Mesenteric fat pad (tissue), 1 donor: ENCODE measurements at places on chromosomes 2 and 18. TPM values are rescaled to one million over a fixed set of nuclear protein-coding genes. Genes with fewer than 3 reads are reported as not detected.

GRCh38 chr2:232323328-232323650 lies 55.3 kb upstream of the ALPP start:
- no peak for DNase-seq

TRIB2 gene
- 43.8 TPM for total RNA-seq

DNA sequence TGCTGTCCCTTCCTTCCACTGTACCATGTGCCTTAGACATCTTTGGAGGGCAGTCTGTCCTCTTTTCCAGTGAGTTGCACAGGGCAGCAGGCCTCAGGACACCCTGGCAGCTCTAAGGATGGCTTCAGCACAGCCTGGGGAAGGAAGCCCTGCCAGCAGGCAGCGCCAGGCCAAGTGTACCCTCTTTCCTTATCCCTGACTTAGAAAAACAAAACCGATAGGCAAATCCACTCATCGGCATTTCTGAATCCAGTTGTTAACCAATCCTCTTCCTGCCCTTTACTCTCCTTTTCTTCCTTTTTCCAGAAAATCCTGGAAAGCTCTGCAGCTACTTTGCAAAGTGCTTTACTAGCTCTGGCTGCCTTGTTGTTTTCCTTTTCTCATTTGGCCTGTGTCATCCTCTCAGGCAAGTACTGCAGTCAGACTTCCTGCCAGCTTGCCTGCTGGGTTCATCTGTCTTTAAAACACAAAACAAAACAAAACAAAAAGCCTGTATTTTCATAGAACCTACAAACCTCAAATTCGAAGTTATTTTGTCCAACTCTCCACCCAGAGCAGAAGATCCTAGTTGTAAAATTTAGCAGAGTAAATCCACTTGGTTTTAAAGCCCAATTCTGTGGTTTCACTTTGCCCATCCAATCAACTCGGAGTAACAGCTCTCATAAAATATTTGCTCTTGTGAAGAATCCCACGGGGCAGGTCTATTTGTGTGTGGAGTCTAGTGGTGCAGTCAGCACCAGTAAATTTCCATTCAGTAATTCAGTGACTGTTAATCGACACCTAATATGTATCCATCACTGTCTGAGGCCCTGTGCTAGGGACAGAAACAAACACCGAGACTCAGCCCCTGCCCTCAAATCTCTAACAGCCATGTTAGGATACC lies 45.2 kb downstream of the PCBP1 start:
- no peak for DNase-seq

DNA sequence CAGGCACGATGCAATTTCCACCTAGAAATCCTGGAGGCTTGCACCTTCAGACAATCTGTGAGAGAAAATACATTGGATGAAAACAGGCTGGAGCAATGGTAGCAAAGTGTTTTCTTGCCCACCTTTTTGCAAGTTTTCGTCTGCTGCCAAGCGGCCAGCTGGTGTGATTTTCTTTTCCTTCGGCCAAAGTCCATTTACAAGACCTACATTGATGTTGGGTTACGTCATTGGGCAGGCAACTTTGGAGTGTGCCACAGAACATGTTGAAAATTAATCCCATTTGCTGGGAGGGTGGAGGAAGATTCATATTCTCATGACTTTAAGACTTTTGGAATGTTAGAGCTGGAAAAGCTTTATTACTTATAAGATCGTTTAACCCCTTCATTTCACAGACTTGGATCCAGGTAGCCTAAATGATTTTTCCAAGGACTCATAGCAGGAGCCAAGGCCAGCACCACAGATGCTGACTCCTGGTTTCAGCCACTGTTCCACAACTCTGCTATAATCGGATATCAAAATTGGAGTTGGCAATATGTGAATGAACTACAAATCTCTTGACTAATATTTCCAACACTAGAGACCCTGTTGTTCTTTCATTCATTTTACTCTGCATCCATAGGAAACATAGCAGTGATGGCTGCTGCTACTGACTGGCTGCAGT lies 352.1 kb downstream of the RND3 start:
- no peak for DNase-seq

- DNase-seq = no peak
Observed at GRCh38 chr2:239106966-239107365, 259.1 kb downstream of the TWIST2 start.

DNA sequence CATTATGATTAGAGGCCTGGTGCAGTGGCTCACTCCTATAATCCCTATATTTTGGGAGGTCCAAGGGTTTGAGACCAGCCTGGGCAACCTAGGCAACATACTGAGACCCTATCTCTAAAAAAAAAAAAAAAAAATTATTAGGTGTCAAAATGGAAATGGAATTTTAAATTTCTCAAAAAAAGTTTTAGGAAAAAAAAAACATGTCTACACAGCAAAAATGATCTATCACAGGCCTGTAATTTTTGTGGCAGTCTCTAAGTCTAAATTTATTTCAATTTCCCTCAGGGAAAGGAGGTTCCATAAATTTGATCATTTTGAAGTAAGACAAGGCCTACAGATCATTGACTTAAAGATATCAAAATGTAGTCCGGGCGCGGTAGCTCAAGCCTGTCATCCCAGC lies 16.3 kb downstream of the MRPL44 start:
- DNase-seq = no peak

GRCh38 chr18:75010278-75010677 lies 198.7 kb downstream of the PTGR3 start:
- DNase-seq = no peak

- no peak for DNase-seq
Observed at GRCh38 chr2:119240311-119241204, 16.9 kb downstream of the STEAP3 start.

DNA sequence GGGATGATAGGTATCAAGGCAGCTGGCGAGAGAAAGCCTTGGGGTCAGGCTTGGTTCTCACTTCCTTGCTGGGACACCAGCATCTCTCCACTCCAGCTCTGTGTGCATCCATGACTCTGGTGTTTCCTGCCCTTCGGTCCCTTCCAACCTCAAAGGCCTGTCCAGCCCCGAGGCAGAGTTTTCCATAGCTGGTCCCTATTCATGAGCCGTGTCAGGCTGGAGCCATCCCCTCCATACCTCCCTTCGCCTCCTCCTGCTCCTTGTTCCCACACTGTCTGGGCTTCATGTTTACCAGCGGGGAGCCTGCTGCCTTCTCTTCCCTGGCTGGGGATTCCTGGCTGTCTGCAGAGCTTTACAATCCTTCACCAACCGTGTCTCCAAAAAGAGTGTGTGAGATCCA lies 51.2 kb downstream of the DYSF start:
- peak; percentile 57 for DNase-seq

DNA sequence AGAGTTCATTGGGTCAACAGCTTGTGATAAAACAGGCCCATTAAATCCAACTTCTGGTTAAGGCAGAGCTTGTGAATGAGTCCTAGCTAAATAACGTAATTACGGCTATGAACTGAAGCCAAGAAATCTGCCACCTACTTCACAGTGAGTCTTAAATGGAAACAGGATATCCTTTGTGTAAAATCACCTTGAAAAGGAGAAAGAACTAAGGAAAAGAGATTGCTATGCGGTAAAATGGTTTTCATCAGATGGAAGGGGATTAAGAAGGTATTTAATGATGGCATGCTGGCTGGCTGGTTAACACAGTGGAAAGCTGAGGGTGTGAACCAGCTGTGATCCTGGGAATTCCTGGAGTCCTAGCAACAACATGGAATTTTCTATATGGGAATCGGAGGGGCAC lies 156.6 kb downstream of the DOK6 start:
- DNase-seq = no peak

DNA sequence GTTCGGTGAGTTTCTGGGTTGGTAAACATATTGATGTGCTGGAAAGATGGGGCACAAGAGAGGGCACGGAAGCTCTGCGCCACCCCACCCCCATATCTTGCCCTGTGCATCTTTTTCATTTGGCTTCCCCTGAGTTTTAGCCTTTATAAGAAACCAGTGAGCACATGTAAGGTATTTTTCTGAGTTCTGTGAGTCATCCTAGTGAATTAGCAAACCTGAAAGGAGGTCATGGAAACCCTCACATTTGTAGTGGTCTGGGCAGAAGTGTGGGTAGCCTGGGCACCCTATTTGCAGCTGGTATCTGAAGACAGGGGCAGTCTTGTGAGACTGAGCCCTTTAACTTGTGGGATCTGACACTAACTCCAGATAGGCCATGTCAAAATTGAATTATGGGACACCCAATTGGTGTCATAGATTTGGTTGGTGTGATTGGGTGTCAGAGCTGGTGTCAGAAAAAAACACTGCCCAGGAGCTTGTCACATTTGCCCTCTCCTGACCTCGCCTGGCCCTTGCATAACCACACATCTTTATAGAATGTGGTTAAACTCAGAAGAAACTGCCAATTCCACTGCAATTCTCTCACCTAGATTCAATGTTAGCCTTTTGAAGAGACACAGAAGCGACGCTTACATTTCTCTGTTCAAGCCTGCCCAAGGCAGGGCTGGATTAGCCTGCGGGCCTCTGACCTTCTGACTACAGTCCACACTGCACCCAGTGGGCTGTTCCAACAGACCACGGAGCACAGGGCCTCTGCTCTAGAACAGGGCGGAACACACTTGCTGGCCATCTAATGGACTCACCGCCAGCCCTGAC lies 12.0 kb upstream of the GALM start:
- DNase-seq = no peak

MAP4K3 gene
- 50.1 TPM for total RNA-seq

GRCh38 chr18:38756436-38756835 lies 1190.8 kb upstream of the CELF4 start:
- no peak for DNase-seq

DNA sequence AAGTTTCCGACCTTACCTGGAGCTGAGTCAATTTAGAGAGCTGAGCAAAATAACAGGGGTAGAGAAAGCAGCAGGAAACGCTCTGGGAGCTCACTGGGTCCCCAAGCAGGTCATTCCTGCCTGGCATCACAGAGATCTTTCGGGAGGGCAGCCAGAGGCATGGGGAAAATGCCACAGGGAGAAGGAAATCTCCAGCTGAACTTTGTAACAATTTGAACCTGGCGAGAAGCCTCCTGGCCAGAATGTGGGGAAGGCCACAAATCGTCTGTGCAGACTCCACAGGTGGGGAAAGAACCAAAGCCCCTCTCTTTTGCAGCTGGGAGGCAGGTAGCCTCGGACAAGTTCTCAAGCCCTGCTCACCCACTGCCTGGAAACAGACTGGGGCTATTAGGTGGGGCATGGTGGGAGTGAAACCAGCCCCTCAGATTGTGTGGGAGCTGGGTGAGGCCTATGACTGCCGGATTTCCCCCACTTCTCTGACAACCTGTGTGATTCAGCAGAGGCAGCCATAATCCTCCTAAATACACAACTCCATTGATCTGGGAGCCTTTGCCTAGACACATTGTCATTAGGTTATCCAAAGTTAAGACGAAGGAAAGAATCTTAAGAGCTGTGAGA lies 53.9 kb downstream of the INO80D start:
- no peak for DNase-seq

DNA sequence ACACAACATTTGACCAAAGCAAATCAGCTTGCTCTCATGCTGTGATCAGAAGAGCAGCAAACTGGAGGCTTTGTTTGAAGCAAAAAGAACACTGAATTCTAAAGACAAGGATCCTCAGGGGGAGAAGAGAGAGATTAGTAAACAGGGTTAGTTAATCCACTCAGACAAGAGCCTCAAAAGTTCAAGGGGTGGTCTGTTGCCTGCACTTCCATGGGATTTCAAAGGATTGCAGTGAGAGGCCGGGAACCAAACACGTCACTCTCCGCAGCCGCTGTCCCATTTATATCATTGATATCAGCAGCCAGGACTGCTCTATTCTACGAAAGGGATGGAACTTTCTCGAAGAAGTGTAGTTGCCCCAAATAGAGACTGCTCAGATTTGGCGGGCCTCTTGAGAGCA lies 97.8 kb upstream of the SP3 start:
- DNase-seq = no peak

- no peak for DNase-seq
Observed at GRCh38 chr2:113762377-113763118, 6.1 kb upstream of the SLC35F5 start.

- DNase-seq = no peak
Observed at GRCh38 chr2:174611854-174612253, 14.2 kb upstream of the WIPF1 start.

GRCh38 chr2:203744091-203744490 lies 37.7 kb downstream of the CD28 start:
- DNase-seq = no peak

DNA sequence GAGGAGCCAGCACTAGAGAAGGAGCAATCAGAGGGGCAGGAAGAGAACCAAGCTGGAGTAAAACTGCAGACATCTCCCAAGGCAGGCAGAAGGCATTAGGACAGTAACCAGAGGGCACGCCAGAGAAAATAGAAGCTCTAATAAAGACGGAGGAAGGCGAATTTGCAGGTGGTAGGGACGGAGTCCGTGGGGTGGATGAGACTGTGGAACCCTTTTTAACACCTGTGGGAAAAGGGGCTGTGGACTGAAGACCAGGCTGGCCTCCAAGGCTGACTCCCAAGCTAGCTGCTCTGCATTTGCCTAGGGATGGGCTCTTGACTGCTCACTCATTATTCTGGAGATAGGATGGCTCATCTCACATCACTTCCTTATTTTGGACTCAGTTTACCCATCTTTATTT lies 49.5 kb downstream of the SLC4A1AP start:
- peak; percentile 24 for DNase-seq

VSNL1 gene
- total RNA-seq = not detected

DNA sequence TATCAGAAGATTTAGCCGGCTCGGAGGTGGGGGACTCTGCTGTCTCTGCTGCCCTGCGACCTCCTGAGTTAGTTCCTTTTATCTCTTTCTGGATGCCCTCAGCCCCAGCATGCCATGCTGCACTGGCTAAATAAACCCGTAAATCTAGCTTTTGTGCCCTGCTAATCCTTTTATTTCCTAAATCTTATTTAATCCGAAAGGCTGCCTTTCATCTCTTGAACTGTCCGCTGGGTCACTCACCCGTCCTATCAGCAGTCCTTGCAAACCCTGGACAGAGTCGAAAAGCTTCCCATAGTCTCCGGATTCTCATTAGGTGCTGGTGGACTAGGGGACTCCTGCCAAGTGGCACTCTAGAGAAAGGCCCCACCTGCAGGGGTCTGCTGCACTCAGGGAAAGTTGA lies 122.0 kb upstream of the APCDD1 start:
- DNase-seq = no peak

GRCh38 chr2:132725148-132725547 lies 55.1 kb upstream of the LYPD1 start:
- no peak for DNase-seq

FBXO48 gene
- total RNA-seq = 1.5 TPM

SKOR2 gene
- total RNA-seq = not detected

MALL gene
- total RNA-seq = 20.8 TPM

DNA sequence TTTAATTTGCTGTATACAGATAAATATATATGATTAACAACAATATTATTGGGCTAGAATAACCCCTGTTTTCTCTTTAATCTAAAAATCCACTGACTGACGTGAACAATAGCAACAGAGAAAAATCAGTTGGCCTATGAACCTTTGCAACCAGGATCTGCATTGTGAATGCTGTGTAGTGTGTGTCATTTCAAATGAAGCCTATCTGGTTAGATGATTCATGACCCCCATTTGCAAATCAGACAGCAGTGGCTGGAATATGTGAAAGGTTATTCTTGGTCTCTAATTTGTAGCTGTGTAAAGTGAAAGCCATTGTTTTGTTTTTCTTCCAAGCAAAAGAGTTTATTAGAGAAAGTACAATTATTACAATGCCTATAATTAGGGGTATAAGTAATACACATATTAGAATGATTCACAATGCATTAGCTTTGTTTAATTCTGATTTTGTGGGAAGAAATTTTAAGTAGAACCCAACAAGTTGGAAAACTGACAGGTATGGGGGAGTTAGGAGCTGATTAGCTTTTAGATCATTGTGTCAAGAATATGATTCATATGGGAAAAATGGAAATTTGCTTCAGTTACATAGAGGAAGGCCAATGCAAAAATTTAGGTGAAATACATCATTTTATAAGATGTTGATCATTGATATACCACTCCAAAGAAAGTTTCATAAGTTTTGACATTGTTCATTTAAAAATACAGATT lies 1362.2 kb upstream of the TMEFF2 start:
- DNase-seq = no peak

GRCh38 chr2:239895669-239896068 lies 129.5 kb downstream of the NDUFA10 start:
- no peak for DNase-seq
